ENCODE measurements at places on chromosomes 12 and 14.
A peak's percentile ranks its signal among the peaks of the same experiment; 100 is the strongest.

DNA sequence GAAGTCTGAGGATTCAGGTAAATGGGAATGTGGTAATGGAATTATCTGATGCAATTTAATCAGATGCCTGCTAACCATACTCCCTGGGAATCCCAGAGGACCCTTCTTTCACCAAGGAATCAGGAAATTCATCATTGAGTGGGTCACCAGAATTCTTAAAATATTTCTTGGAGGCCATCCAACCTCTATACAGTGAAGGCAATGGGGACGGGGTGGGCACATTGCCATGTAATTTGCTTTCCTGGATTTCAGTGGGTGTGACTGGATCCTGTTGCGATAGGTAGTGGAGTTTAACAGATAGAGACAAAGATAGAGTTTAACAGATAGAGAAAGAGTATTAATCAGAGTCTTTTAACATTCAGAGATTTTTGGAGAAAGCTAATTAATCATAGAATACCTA, 394.4 kb downstream of the DAD1 start:
- no peak for DNase-seq

DNA sequence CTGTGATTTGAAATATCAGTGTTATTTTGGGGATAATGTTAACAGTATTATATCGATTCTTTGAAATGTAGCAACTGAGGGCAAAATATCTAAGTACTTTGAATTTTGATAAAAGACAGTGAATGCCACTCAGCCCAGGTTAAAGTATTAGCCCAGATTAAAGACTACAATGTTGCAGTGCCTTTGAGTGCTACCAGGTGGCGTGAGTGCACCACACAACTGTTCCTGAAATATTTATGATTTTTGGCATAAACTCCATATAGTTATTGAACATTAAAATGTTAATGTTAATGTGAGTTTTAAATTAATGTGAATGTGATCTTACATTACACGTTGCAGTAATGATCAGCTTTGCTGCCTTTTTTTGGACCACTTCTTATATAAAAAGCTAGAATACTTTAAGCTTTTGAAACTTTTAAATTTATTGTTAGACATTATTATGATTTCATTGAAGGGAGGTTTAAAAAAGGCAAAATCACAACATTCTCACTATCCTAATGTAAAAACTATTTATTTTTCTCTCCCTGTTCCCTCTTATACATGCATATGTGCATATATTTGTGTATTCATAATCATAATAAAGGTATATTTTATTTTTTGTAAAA, 22.5 kb downstream of the MRPS35 start:
- no peak for DNase-seq

- DNase-seq, result no peak
These were observed 5.8 kb upstream of the GLT8D2 start for GRCh38 chr12:104055686-104056388.

DNA sequence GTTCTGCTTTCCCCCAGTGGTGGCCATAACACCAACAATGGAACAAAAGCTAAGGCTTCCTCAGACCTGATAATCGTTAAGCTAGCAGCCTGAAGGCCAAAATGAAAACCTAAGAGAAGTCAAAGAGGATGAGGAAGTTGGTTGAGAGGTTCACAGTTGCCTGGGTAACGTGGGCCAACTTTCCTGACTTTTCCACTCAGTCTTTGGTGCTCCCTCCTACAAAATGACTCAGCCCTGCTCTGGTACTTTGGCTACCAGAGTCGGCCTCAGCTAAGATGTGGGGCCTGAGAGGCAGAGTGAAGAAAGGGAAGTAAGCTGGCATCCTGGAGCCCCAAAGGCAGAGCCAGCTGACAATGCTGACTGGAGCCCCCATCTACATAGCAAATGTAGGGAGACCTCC, 14.9 kb upstream of the FKBP11 start:
- no peak for DNase-seq

DNA sequence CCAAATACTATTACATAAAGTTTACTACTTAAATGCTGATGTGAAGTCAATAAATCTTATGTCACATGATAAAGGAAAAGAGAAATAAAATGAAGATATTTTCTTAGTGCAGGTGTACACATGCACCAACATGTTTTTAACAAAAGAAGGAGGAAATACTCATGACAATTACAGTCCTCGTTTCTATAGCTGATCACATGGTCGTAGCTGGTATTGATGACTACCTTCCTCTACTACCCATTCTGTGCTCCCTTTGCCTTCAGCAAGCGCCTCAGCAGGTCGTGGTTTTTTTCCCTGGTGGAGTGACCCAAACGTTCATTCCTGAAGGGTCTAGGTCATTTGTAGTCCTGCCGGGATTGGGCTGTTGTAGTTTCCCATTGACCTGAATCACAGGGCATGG, 25.4 kb upstream of the SLC10A1 start:
- DNase-seq, result no peak

DNA sequence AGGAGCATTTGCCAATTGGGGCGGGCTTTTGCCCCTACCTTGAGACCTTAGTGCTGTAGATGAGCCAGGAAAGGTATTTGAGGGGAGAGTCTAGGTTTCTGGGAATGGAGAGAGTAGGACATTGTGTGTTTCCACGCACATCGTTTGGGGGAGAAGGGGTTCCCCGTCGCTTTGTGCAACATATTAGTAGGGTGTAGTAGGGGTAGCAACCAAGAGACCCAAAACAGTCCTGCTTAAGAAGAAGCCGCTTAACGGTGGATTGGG, 694 bp upstream of the PTGES3 start:
- DNase-seq, result no peak

DNA sequence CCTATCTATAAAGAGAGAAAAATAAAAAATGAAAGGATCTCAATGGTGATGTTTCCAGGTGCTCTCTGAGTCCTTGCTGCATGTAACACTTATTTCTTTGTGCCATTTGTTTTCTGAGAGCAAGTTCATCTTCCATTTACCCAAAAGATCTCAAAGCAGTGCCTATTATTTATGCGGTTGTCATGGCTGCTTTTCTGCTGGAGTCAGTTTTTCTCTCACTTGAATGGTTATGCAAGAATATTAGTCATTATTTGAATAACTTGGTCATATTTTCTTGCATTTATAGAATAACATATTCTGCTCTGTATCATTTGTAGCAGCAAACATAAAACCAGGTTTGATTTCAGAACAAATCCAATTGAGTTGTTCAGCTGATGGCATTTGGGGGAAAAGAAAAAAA, 141.8 kb upstream of the G2E3 start:
- no peak for DNase-seq

- no peak for DNase-seq
These were observed 9.2 kb downstream of the KLHL28 start for GRCh38 chr14:44952391-44953110.

DNA sequence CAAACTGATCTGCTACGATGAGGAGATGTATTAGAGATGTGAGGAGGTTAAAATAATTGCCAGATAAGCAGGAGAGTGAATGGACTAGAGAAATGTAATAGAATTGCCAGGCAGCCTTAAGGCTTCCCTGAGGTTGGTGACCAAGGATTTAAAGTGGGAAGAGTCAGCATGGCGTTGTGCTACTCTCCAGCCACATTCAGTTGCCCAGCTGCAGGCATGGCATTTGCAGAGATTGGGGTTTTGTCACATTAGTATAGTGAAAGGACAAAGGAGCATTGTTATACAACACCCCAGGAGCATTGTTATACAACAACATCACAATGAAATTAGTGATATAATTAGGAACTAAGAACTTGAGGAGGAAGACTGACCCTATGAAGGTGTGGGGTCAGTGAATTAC, 31.7 kb downstream of the MARK3 start:
- DNase-seq, result no peak

GRCh38 chr12:11917501-11917900, 153.2 kb upstream of the BCL2L14 start:
- no peak for DNase-seq

DNA sequence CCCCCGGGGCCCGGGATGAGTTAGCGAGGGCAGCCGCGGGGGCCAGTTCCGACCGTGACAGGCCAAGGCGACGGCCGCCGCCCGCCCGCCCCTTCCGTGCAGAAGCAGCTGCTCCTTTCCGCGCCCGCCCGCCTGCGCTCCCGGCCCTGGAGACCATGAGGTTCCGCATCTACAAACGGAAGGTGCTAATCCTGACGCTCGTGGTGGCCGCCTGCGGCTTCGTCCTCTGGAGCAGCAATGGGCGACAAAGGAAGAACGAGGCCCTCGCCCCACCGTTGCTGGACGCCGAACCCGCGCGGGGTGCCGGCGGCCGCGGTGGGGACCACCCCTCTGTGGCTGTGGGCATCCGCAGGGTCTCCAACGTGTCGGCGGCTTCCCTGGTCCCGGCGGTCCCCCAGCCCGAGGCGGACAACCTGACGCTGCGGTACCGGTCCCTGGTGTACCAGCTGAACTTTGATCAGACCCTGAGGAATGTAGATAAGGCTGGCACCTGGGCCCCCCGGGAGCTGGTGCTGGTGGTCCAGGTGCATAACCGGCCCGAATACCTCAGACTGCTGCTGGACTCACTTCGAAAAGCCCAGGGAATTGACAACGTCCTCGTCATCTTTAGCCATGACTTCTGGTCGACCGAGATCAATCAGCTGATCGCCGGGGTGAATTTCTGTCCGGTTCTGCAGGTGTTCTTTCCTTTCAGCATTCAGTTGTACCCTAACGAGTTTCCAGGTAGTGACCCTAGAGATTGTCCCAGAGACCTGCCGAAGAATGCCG, 699 bp downstream of the MGAT2 start:
- DNase-seq, result no peak

GRCh38 chr12:52965337-52965731, 16.4 kb downstream of the KRT18 start:
- DNase-seq, result no peak

DNA sequence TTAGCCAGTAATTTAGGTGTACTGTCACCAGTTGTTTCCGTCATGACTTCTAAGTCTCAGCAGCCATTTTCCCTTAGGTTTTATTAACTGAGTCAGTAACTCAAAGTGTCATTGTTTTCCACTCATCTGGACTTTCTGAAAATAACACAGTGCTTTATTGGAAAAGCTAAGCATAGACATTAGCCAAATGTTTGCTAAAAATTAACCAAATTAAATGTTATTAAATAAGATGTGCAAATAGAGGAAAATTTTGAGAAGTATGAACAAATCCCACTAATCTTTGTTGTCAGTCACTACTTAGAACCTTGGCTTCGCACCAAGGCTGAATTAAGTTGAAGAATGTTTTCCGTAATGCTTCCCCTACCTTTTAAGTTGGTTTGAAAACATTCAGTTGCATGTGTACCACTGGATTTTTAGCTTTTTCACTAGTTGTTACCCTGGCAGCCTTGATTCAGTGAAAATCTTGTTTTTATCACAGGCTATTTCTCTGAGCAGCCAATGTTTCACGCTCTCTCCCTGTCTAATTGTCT, 43.0 kb downstream of the BORCS5 start:
- no peak for DNase-seq

- no peak for DNase-seq
These were observed 39.7 kb downstream of the PPTC7 start for GRCh38 chr12:110543252-110543959.

- no peak for DNase-seq
These were observed 49.3 kb downstream of the CDK17 start for GRCh38 chr12:96350982-96351381.

DNA sequence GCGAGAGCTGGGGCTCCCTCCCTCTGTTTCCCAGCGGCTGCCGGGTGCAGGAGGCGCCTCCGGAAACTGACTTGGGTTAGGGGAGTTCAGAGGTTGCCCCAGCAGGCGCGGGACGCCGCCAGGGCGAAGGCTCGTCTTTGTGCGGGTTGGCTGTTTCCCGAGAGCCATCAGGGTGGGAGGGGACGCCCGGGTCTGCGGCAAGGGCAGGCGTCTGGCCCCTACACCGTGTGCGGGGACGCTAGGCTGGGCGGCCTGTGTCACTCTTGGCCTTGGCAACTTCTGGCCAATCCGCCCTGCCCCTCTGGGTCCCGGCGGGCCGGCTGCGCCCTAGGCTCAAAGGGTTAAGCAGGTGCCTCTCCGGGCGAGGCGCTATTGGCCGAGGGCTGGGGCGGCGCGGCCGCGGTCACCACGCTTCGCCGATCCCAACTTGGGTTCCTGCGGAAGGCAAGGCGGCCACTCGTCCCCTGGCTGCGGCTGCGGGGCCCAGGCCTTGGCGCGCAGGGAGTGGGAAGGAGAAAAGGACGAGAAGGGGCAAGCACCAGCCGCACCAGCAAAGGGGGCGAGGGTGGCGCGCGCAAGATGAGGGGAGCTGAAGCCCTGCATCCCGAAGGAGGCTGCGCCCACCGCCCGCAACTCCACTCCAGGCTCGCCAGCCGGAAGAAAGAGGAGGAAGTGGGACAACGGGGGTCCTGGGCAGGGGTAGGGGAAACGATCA, 5.6 kb upstream of the NPAS3 start:
- DNase-seq, result no peak

DNA sequence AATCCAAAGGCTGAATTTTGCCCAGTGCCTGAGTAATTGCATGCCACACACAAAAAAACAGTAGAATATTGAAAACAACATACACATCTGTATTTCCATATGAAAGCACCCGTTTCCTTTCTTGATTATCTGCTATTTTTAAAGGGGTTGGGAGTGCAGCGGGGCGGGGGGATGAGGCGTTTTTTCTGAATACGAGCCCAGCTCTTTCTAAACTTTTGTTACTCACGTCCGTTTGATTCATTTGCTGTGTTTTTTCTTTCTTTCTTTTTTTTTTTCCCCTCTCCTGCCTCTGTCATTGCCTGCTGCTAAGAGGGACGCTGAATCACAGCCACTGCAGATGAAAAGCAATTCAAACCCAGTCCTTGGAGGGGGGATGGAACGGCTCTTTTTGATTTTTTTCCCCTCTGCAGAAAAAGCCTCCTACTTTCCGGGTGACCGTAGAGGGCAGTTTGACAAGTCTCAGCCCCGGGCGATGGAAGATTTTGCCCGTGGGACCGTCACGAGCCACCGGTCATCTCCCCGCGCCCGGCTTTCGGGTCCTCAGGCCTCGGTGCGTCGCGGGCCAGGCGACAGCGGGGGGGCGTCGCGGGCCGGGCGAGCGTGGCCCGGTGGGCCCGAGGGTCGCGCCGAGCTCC, 572 bp upstream of the RASSF8 start:
- DNase-seq, result peak; percentile 6

DNA sequence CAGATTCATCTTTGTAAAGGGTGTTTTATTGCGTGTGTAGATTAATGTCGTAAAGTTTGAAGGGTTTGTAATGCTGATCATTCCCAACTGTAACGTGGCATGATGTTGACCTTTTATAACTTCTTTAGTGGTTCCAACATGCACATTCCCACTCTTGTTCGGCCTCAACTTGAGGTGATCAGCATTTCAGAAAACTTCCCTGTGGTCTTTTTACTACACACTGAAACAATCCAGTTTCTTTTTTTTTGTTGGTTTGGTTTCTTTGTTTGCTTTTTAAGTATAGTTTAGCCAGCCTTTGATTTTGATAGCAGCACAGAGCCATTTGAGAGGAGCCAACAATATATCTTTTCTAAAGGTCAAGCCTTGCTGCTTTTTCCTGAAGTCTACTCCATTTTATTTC, 22.8 kb downstream of the UTP20 start:
- DNase-seq, result no peak

- DNase-seq, result no peak
These were observed 5.3 kb upstream of the PLEKHG3 start for GRCh38 chr14:64698903-64699302.

- DNase-seq, result no peak
These were observed 1268.2 kb upstream of the TMEM132C start for GRCh38 chr12:126998747-126999285.

All from CD8-positive, alpha-beta T cell (primary cell).